ENCODE measurements at places on chromosomes 7 and 10.

- no peak for DNase-seq
Observed at GRCh38 chr10:29993319-29993915, 66.0 kb downstream of the JCAD start.

- no peak for DNase-seq
Observed at GRCh38 chr7:117862378-117862777, 10.9 kb downstream of the CTTNBP2 start.

GRCh38 chr7:14395860-14396259 lies 406.4 kb upstream of the ETV1 start:
- no peak for DNase-seq

DNA sequence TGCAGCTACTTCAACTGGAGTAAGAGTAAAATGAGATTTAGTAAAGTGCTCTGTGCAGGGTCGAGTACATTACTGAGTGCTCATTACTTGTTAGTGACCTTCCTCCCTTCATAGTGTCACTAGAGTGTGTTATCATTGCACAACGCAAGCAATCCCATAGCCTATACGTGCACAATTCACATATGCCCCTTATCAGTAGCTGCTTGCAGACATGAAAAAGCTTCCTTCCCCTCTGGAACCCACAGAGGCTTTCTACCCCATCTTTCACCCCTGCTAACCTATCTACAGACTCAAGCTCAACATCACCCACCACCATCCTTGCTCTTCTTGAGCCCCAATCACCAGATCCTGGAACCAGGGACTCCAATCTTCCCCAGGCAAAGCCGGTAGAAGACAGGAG lies 59.3 kb downstream of the C7orf25 start:
- no peak for DNase-seq

GRCh38 chr10:66277481-66277880 lies 648.4 kb upstream of the LRRTM3 start:
- no peak for DNase-seq

DNA sequence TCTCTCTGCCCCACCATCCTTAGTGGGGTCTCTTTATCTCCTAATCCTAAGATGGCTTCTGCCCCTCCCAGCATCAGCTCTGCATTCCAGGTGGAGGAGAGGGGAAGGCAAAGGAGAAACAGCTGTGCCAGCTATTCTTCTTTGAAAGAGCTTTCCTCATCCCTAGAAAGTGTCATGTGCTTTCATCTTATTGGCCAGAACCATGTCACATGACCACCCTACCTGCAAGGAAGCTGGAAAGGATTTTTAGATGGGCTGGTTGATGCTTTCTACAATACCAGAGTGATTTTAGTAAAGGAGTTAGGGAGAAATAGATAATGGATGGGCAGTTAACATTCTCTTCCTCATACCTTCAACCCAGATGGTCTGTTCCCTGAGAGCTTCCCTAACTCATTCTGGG lies 141.1 kb downstream of the INSYN2A start:
- DNase-seq = no peak

- no peak for DNase-seq
Observed at GRCh38 chr10:76950354-76950753, 687.3 kb downstream of the KCNMA1 start.

DNA sequence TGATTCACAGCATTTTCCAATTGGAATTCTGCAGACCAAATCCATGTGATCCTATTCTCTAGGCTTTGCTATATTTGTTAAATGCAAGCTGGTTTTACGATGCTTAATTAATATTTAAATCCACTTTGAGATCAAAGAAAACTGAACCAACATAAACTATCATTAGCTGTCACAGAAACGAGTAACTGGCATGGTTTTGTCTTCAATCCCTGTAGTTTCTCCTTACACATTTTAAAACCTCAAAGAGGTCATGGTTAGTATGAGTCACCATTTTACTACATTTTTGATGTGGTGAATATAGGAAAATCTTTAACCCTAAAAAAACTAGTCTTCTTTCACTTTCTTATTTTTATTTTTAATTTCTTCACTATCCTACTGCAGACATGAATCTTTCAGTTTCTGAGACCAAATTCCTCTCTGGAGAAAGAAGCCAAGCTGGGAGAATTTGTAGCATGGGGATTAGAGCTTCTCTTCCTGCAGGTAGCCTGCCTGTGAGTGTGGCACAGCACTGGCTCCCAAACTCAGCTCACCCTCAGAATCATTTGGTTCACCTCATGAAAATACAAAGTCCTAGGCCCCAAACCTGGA lies 8.7 kb upstream of the LIPM start:
- DNase-seq = no peak

DNA sequence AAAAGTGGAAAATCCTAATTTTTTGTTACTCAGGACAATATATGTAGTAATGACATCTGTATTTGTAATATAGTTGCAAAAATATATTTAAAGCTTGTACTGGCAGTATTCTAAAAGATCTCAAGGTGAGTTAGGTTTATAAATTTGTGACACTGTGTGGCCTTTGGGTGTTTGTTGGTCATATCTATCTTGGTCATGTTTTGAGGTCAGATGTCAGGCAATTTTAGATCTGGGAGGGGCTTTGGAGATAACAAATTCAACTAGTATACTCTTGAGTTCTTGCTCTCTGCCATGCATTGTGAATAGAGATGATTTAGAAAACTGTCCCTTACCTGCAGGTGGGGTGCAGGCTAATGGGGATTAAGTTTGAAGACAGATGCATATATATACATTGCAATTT lies 3.1 kb downstream of the TBC1D12 start:
- no peak for DNase-seq

DNA sequence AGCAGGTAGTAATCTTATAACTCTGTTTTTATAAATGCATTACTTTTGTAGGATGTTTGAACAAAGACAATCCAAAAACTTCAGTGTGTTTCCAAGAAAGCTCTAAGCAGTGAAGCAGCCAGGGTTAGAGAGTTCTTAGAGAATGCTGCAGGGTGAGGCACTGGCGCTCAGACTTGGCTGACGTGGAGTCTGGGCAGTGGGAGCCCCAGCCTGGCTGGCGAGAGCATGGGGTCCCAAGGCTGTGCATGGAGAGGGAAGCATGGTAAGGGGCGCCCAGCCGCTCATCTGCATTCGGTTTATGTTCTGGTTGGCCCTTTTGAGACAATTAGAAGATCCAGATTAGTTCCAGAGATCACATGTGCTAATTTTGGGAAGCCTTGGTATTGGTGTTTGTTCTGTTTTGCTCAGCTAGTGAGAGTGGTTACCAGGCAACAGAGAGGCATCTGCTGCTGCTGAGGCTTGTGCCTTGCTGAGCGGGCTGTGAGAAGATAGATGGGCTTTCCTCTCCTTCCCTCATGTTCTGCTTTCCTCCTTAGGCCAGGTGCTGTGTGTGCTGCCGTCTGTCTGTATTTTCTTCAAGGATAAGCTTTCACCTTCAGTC lies 10.3 kb downstream of the SUN1 start:
- DNase-seq = no peak

GRCh38 chr10:60739558-60739957 lies 38.7 kb upstream of the CDK1 start:
- no peak for DNase-seq

- DNase-seq = no peak
Observed at GRCh38 chr10:120996456-120997034, 145.4 kb downstream of the WDR11 start.

GRCh38 chr7:47049234-47049774 lies 532.6 kb downstream of the TNS3 start:
- no peak for DNase-seq

DNA sequence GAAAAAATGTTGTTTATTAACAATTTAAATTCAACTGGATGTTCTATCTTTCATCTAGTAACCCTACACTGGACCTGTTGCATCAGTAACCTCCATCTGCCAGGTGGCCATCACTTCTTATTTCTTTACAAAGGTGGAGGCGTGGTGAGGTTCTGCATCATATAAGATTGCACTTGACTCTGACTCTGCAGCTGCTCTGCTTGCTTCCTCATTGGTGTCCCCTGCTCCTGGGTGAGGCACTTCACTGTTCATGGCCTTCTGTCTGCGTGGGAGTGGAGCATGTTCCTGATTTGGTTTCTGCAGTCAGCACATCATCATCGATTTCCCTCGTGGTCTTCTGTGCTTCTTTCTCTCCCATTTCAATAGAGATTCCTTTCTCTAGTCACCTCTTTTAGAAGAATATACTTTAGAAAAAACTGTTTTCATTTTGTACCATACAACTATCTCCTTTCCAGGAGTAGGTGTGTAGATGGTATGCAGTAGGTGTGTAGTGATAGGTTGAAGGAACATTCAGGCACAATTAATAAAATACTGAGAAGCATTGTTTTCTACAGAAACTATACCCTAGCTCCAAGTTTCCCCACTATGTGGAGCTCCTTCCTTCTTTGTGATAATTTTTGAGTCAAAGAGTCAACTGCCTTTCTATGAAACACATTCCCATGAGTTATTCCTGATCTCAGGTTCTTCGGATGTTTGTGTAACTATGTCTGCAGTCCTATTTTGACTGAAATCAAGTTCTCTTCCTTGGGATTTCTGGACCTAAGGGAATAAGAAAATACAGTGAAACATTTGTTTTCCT lies 231.7 kb upstream of the CNTNAP2 start:
- DNase-seq = no peak

DNA sequence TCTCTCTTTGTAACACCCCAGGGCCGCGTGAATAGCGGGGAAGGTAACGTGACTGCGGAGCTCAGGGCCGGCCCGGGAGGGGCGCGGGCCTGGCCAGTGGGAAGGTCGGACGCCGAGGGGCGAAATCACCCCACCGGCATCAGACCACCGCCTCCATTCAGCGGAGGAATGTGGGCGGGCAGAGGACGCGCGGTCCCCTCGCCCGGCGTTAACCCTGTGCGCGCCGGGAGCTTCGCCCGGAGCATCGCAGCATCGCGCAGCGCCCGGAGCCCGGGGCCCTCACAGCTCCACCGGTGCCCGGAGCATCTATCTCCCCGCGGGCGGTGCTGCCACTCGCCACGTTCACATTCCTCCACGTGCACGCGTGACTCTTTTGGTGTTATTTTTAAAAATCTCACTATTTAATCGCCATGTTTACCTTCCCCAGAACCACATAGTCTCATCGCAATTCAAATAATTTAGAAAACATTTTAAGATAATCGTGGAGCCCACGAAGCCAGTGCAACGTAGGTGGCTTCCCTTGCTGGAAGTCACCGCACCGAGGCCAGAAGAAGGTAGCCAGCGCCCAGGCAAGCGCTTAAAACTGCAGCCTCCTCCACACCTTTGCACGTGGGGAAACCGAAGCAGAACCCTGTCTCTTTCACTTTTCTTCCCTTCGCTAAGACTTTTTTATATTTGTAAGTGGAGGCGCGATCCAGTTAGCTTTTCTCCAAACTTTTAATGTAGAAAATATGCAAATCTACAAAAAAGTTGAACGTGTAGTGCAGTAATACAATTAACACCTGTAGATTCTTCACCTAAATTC lies 21.8 kb downstream of the FGFBP3 start:
- DNase-seq = no peak

- no peak for DNase-seq
Observed at GRCh38 chr10:82742898-82743297, 867.9 kb downstream of the NRG3 start.

GRCh38 chr7:22250390-22250789 lies 106.6 kb downstream of the RAPGEF5 start:
- no peak for DNase-seq

DNA sequence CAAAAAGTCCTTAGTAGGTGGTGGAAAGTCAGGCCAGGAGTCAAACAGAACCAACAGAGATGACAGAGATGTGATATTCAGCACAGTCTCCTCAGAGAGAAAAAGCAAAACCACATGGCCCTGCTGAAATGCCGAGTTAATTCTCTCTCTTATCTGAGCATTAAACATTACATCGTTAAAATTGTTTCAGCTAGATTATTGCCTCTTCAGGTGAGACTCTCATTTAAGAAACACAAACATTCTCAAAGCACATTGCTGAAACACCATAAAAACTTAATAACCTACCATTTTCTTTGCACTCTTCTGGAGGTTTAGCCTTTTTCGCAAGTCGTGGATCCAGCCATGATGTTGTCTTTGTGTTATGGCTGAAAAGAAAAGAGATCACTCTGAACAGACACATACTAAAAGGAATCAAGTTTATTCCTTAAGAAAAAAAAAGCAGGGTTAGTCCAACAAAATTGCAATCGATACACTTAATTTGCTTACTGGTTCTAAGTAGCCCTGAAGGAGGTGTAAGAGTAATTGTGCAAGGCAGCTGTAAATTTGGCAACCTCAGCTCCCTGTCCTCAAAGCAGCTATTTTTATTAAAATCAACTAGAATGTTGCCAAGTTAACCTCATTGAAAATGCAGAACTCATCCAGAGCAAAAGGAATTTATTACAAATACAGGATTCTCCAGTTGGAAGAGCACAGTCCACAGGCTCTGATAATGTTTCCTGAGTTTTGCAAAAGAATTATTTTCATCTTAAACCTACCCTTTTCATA lies 691.1 kb downstream of the PHTF2 start:
- DNase-seq = no peak

DNA sequence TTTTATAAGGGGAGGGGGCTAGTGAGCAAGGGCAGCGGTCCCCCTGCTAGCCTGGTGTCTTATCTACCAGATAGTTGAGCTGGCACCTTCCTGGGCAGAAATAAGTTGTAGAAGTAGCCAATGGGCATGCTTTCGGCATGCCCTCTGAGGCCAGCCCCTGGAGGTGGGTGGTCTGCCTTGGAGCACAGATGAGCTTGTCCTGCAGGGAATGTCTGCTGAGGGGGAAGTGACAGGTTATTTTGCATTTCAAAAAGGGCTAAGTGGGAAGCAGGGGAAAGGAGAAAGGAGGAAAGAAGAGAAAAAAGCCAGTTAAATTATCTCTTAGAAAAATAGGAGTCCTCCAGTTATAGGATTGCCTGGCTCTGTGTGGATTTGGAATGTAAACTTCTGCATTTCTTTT lies 88.9 kb downstream of the GPR26 start:
- no peak for DNase-seq

DNA sequence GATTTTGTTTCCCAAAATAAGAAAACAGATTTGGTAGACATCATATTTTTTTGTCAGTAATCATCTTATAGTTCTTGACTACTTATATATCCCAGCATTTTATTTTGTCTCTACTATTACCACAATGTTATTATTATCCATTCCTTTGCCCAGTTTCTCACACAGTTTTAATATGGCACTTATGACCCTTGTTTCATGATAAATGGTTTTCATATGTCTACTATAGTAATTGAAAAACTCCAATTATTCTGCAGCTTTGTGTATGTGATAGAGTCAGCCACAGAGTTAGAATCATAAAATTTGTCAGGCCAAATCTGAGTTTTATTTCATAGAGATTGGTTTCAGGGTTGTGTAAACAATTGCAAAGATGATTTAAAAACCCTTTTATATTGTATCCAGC lies 203.9 kb downstream of the MALRD1 start:
- no peak for DNase-seq

GRCh38 chr10:51986516-51986915 lies 287.1 kb upstream of the CSTF2T start:
- no peak for DNase-seq
